ENCODE measurements at places on chromosomes 1 and 21.

GRCh38 chr1:165376041-165376810 lies 19.7 kb upstream of the LMX1A start:
- peak; percentile 46 for DNase-seq

GRCh38 chr1:63435161-63435560 lies 67.7 kb downstream of the ALG6 start:
- no peak for DNase-seq

DNA sequence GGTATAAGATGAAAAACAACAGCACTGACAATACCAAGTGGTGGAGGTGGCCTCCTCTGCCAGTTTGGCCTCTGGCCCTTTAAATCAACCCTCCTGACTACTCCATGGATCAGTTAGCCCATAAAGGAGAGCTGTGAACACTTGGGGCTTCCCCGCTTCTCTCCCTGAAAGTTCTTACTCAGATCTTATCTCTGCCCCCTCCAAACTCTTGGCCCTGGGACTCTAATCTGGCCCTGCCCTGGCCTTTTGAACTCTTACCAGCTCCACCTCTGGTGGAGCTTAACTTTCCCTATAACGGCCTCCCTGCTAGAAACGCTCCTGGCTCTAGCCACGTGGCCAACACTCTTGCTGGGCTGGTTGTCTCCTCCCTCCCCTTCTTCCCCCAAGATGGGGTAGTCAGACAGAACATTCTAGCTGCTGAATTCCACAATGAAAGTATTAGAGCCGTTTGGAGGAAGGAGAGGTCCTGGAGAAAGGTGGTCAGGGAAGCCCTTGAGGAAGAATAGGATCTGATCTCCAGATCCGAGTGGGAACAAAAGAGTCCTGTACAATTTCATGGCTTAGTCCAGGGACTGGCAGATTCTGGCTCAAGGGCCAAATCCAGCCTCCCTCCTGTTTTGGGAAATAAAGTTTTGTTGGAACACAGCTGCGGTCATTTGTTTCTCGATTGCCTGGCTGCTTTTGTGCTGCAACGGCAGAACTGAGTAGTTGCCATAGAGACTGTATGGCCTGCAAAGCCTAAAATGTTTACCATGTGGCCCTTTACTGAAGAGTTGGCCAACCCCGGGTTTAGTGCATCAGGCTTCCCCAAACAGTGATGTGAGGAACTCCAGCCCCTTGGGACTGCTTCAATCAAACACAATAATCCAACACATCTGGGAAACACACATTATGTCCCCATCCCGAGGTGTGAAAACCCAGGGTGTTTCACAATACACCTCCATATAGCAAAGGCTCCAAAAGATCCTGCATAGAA lies 9.5 kb upstream of the PIGR start:
- no peak for DNase-seq

GRCh38 chr1:98898940-98899339 lies 105.7 kb downstream of the PLPPR5 start:
- no peak for DNase-seq

DNA sequence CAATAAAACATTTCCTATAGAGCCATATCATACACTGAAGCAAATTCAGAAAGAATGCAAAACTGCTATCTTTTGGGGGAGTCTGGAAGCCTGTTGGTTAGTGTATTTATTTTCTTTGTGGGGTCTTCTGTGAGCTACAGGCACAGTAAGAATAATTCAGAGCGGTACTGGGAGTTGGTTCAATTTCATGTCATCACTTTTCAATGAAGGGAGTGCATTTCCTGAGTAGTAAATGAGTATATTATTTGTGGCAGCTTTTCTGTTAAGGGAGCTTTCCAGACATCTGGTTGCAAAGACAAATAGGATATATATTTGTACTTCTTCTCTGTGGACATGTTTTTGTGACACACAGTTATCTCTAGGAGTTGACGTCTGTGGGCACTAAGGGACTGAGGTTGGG lies 130.6 kb downstream of the HUNK start:
- DNase-seq: no peak

- no peak for DNase-seq
Observed at GRCh38 chr1:76625886-76626678, 241.2 kb upstream of the ST6GALNAC5 start.
